T-helper 1 cell (primary cell): ENCODE measurements at places on chromosomes 4 and X.

DNA sequence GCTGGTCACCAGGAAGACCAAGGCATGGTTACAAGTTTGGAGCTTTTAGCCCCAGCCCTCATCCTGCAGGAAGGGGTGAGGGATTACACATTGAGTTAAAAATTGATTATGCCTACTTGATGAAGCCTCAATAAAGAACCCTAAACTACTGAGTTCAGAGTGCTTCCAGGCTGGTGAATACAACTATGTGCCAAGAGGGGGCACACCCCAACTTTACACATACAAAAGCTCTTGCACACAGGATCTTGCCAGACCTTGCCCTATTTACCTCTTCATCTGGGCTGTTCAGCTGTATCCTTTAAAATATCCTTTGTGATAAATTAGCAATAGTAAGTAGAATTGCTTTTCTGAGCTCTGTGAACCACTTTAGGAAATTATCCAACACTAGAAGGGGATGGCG, 489.3 kb downstream of the INPP4B start:
- no peak for DNase-seq

DNA sequence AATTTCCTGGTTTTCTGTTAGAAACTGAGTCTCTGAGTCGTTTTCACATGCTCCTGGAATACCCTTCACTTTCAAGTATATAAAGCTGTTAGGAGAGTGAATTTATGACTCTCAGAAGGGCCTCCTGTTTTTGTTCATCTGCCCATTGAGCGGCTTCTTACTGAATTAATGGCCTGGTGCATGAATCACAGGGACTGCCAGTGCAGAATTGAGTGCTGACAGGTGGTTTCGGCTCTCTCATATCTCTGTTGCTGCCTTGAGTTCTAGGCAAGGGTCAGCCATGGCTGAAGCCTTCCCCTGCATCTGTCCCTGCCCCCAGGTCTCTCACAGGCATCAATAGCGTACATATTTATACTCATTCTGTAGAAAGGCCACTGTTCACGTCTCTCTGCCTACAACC, 22.7 kb upstream of the SEPSECS start:
- no peak for DNase-seq

GRCh38 chr4:47824840-47825239, 13.0 kb downstream of the CORIN start:
- no peak for DNase-seq

GRCh38 chrX:154353172-154353843, 21.1 kb downstream of the FLNA start:
- no peak for DNase-seq

GRCh38 chr4:144179152-144179739, 38.7 kb upstream of the GYPA start:
- no peak for DNase-seq

GRCh38 chr4:48380583-48381167, 39.3 kb downstream of the SLAIN2 start:
- DNase-seq = no peak

- no peak for DNase-seq
These were observed 312.4 kb upstream of the DIPK2B start for GRCh38 chrX:45513042-45513441.

- no peak for DNase-seq
These were observed 97.1 kb downstream of the REELD1 start for GRCh38 chr4:146311238-146311970.
